Mucosa of gallbladder (tissue), 1 donor: ENCODE measurements at places on chromosomes 2 and 18. TPM values are rescaled to one million over a fixed set of nuclear protein-coding genes. Genes with fewer than 3 reads are reported as not detected.

The CEP192 gene
- total RNA-seq = 22.6 TPM

The DPYSL5 gene
- 0.26 TPM for total RNA-seq

The OTOS gene
- total RNA-seq = not detected

- no peak for DNase-seq
Measured at GRCh38 chr2:17336458-17336857, 181.8 kb downstream of the RAD51AP2 start.

DNA sequence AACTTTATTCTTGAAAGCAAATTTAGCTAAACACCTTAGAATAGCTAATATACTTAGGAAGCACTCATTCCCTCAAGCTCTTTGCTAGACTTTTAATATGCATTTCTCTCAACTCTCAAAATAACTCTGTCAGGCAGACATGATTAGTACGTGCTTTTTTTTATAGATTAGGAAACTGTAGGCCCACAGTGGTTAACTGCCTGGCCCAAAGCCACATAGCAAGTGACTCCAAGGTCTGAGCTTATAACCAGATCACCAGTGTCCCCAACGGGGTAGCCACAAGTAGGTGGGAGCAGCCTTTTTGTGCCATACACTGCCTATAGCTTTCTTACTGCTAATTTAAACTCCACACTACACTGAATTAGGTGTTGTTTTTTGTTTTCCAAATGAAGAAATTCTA lies 576.8 kb downstream of the METTL4 start:
- DNase-seq = no peak

DNA sequence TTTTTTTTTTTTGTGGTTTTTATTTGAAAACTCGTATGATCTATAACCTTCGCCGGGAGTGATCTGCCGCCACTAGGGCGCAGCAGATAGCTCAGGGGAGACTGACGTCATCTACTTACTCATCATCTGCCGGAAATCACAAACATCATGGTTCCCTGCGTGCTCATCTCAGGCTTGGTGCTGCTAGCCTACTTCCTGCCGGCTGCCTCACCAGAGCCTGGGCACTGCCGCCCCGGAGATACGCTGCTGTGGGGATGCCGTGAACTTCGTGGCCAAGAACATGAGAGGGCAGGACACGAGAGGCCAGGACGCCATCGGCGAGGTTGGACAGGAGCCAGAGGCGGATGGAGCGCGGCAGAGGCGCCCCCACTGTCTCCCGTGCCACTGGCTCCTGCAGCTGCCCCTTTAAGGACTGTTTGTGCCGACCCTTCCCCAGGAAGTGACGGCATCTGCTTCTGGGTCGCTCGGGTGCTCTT lies 68.8 kb downstream of the DOK6 start:
- DNase-seq = no peak

GRCh38 chr2:182866095-182866460 lies 359 bp downstream of the FRZB start:
- no peak for DNase-seq

DNA sequence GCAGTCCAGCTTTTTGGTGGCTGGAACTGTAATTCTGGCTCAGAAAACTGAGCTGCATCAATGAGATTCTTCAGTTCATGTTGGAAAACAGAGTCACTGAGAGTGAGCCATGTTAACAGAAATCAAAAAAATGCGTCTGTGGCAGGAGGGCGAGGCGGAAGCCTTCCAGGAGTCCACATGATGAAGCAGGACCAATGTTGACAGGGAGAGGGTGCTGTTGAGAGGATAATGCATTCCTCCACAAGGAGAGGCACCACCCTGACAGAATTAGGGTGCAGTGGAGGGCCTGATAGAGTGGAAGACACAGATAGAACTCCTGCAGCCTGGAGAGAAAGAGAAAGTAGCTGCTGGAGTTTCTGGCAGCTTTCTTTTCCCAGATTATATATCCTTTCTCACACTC lies 111.5 kb downstream of the MGAT5 start:
- DNase-seq = no peak

- no peak for DNase-seq
Measured at GRCh38 chr2:501667-502066, 175.5 kb downstream of the TMEM18 start.

DNA sequence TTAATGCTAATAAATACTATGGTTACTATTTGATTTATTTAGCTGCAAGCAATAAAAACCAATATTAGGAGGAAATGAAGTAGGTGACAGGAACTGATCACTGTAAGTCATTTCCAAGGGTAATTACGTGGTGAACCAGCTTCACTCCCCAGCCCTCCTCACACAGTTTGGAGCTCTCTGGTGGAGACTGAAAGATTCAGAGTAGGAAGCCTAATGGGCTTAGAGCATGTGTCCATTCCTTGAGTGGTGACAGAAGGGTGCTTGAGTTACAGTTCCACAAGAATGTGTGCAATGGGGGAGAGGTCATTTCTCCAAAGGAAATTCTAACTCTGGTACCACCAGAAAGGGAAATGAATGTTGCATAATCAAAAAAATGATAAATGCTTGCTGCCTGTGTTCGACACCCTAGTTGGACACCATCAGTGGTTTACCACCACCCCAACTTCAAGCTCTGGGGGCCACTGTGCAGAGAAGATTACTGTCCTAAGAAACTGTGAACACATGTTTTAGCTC lies 285.1 kb upstream of the MMADHC start:
- DNase-seq = no peak
